ENCODE measurements at places on chromosomes 3 and 15.

GRCh38 chr15:94070356-94071295, 160.7 kb upstream of the MCTP2 start:
- no peak for DNase-seq

- peak; percentile 13 for DNase-seq
Measured at GRCh38 chr3:148971401-148972163, 19.8 kb upstream of the GYG1 start.

DNA sequence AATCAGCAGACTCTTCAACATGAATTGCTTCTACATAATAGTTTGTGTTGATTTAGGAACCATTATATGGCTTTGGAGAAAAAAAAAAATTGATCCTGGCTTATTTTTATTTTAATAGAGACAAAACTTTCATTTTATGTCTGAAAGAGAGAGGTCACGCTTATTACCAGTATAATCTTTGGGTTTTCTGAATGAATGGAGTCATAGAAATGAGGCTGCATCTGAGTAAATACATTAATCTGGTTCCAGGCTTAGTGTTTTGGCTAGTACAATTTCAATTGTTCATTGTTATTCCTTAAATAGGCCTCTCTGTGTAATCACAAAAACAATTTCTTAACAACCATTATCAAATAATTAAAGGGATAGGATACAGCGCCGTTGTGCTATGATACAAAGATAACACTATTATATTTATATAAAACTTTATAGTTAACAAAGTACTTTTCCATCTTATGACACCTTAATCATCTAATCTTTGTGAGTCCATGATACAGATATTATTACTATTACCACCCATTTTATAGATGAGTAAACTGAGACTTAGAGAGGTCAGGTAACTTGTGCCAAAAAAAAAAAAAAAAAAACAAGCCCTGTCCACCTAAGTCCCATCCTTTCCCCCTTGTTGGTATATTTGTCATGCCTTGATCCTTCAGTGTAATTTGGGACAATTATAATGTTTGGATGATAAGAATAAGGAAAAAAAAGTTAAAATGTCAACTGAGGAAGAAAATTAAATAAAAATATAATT, 41.8 kb upstream of the GOLM2 start:
- no peak for DNase-seq

DNA sequence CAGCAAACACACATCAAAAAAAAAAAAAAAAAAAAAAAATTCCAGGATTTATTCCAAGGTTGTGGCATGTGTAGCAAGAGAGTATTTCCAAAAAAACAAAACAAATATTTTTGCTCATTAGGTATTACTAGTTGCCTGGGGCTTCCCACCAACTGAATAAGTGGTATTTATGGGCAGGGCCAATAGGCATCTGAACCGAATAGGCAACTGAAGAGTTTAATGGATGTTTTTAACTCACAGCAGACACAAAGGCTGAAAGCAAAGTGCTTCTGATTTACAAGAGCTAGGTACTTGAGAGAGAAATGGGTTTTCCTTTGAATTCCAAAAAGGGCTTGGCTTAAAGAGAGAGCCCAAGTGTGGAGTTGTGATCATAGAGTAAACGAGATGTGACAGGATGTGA, 21.4 kb downstream of the EIF4E3 start:
- no peak for DNase-seq

- DNase-seq = no peak
Measured at GRCh38 chr3:138036572-138036971, 26.6 kb downstream of the CLDN18 start.

DNA sequence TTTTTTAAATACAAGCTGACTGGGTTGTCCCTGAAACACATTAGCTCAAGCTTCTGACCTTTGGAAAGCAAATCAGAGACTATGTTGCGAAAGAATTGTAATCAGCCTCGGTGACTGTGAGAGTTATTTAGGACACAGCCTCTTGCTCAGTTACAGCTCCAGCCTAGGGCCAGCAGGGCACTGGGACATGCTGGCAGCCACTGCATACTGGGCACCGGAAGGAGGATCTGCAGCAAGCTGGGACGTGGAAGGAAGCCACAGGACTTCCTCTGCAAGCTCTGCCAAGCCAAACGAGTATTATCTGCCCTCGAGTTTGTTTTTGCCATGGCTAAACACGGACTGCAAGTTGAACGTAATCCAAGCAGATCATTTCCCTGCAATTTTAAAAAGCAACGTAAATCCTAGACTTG, 24.4 kb upstream of the COPG1 start:
- DNase-seq = peak; percentile 98

DNA sequence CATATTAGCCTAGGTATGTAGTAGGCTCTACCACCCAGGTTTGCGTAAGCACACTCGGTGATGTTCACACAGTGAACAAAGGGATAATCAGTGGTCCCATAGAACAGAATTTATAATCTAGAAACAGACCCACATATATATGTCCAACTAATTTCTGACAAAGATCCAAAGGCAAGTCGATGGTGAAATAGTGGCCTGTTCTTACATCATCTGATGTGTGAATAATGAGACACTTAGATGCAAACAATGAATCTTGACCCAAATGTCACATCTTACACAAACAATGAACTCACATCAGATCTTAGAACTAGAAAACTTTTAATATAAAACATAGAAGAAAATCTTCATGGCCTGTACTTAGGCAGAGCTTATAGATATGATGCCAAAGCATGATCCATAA, 17.6 kb upstream of the TM2D3 start:
- DNase-seq = no peak

GRCh38 chr15:72992841-72993252, 59.4 kb upstream of the NEO1 start:
- DNase-seq = no peak

Measured in G401 (cell line).